ENCODE measurements at places on chromosomes 7 and 10.

GRCh38 chr10:83990126-83990525 is 149.2 kb upstream of the GHITM start:
- no peaks in the 10 kb centered on the region for H3K36me3 ChIP-seq
- DNase-seq = no peak
- no peak overlapping the region for H3K27ac ChIP-seq
- H3K27me3 ChIP-seq = peaks cover 6% of the 10 kb centered on the region
- no peaks in the 10 kb centered on the region for H3K4me1 ChIP-seq

- H3K27me3 ChIP-seq = no peaks in the 10 kb centered on the region
- H3K27ac ChIP-seq = peak overlapping the region; percentile 71
These were observed 52.8 kb downstream of the DLG5 start for GRCh38 chr10:77873536-77874380.

DNA sequence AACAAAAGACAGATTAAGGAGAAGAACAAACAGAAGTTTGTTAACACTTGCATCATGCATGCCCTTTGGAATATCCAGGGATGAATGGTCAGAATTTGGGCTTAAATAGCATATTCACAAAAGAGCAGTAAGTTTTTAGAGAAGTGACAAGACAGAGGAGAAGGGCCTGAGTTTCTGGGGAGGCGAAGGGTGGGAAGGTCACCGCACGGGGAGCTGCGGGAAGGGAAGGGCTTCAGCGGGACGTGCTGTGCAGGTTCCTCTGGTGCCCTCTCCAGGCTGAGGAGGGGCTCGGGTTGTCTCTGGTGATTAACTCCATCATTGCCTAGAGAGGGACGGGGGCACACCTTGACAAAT is 10.4 kb upstream of the ZNF22 start:
- DNase-seq = no peak
- H3K27me3 ChIP-seq = peaks cover 6% of the 10 kb centered on the region
- no peaks in the 10 kb centered on the region for H3K36me3 ChIP-seq
- no peak overlapping the region for H3K27ac ChIP-seq
- peaks cover 8% of the 10 kb centered on the region for H3K4me1 ChIP-seq
- no peak overlapping the region for H3K4me3 ChIP-seq

DNA sequence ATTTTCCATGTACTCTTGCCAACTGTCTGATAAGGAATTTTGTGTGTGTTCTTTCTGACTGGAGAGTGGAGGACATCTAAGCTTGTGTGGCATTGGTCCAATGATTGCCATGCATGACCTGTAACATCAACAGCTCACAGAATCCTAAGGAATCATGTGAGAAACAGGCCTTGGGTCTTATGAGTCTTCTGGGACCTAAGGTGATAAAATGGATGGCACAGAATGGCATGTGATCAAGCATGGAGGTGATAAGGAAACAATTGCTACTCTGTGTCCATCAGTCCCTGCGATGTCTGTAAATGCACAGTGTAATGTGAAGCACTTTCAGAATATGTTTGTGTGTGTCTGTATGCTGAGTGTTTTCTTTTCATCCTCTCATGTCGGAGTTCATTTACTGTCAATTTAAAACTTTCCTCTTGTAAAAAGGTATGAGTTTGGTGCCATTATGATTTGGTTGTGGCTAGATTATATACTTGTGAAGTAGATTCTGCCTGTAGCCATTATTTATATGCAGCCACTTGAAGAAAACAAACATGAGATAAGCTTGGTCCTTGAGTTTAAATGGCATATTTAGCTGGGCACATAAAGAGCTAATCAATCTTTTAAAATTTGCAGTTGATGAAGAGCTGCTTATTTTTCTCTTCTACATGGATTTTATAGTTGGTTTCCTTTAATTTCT is 127.5 kb downstream of the VPS50 start:
- H3K4me1 ChIP-seq = no peaks in the 10 kb centered on the region
- no peak for DNase-seq
- no peak overlapping the region for H3K4me3 ChIP-seq
- H3K27me3 ChIP-seq = no peaks in the 10 kb centered on the region
- H3K36me3 ChIP-seq = no peaks in the 10 kb centered on the region

- no peak for DNase-seq
- H3K36me3 ChIP-seq = no peaks in the 10 kb centered on the region
- no peaks in the 10 kb centered on the region for H3K4me1 ChIP-seq
- no peak overlapping the region for H3K27ac ChIP-seq
- peaks cover 3% of the 10 kb centered on the region for H3K27me3 ChIP-seq
These were observed 35.6 kb downstream of the CDH23 start for GRCh38 chr10:71432101-71432905.

DNA sequence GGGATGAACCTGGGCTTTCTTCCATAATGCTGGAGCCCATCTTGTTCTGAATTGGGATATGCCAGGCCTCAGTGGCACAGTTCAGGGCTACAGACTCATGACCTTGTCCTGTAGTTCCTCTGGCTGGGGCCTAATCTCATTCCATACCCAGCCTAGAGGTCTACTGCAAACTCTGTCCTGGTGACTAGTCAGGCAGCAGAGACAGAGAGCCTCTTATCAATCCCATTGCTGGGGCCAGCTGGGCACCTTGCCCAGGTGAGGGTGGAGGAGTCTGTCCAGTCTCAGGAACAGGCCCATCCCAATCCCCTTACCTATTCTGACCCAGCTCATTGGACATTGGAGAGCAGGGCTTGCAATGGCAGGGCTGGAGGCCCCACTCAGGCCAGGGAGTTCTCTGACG is 28.0 kb upstream of the COMTD1 start:
- H3K4me1 ChIP-seq = no peaks in the 10 kb centered on the region
- no peak overlapping the region for H3K4me3 ChIP-seq
- DNase-seq = no peak
- no peaks in the 10 kb centered on the region for H3K36me3 ChIP-seq
- no peak overlapping the region for H3K27ac ChIP-seq

DNA sequence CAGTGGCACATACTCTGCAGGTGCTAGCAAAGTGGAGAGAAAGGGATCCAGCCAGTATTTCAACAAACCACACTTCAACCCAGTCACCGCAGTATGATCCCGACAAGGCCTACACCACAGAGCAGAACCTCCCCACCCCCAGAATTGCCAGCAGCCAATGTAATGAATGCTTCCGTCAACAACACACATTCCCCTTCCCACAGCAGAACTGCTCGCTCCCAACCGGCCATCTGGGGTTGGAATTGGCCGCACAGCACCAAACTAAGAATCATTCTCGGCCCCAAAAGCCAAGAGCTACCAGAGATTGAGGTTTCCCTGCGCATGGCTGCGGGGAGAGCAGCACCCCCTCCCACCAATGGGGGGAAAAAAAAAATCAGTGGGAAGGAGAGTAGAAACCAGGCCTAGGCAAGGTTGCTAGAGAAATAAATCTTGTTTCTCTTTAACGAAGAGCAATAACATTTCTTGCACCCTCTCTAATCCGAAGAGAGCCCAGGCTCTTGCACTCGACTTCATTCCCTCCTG is 1.1 kb downstream of the WASL start:
- peaks cover 7% of the 10 kb centered on the region for H3K36me3 ChIP-seq
- H3K4me1 ChIP-seq = peaks cover 56% of the 10 kb centered on the region
- H3K27ac ChIP-seq = peak overlapping the region; percentile 94
- peaks cover 5% of the 10 kb centered on the region for H3K27me3 ChIP-seq
- peak; percentile 79 for DNase-seq

DNA sequence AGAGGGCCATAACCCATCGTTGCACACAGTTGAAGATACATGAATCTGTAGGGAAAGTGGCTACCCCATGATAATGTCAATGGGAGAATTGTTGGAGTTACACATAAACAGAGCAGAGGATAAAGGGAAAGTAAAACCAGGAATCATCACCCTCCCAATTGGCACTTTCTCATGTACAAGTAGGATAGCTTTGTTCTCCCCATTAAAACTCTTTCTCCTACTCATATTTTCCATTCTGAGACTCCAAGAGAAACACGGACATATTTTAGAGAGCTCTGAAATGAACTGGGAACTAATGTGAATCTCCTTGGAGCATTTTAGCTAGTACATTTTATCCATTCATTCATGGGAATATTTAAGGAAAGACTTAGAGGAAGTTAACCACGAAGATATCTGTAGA is 17.2 kb upstream of the LRRC17 start:
- no peaks in the 10 kb centered on the region for H3K4me1 ChIP-seq
- no peak overlapping the region for H3K27ac ChIP-seq
- peaks cover 3% of the 10 kb centered on the region for H3K27me3 ChIP-seq
- no peak for DNase-seq
- H3K4me3 ChIP-seq = no peak overlapping the region

- DNase-seq = no peak
- H3K4me1 ChIP-seq = peaks cover 5% of the 10 kb centered on the region
- no peak overlapping the region for H3K27ac ChIP-seq
- no peaks in the 10 kb centered on the region for H3K36me3 ChIP-seq
These were observed 13.2 kb downstream of the CALML5 start for GRCh38 chr10:5485948-5486852.

DNA sequence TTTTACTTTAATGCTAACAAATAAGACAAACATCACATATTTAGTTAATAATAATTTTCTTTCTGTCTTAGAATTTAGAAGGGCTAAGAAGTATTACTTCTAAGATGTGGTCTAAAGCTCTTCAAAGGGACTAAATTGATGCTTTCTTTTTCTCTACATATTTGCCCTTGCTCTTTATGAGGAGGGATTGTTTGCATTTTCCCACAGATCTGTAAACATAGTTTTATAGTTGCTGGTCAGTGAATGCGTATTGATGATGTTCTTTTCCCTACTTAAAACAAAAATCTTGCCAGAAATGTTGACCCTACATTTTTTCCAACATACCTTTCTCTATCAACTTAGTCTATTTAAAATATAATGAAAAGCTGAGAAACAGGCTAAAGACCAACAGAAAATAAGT is 372.4 kb upstream of the LRGUK start:
- DNase-seq = no peak
- H3K27ac ChIP-seq = no peak overlapping the region
- no peaks in the 10 kb centered on the region for H3K4me1 ChIP-seq

- no peak for DNase-seq
- H3K4me3 ChIP-seq = no peak overlapping the region
- H3K27ac ChIP-seq = no peak overlapping the region
- peaks cover 4% of the 10 kb centered on the region for H3K4me1 ChIP-seq
- peaks cover 2% of the 10 kb centered on the region for H3K36me3 ChIP-seq
These were observed 31.0 kb downstream of the CUX1 start for GRCh38 chr7:101848208-101848951.

DNA sequence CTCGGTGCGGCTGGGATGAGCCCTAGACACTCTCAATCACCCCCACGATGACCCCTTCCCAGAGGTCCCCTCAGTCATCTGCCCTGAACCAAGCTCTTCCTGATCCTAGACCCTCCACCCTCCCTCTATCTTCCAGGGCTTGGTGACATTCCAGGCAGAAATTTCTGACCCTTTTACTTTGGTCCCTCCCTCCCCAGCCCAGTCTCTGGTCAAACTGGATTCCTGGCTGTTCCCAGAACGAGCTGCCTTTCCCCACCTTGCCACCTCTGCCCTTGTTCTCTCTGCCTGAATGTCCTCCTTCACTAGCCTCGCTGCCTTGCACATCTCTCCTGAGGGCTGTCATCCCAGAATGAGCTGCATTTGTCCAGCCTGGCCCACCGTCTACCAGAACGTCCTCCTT is 1.3 kb upstream of the CLDN4 start:
- H3K4me1 ChIP-seq = peaks cover 13% of the 10 kb centered on the region
- H3K27me3 ChIP-seq = peaks cover 15% of the 10 kb centered on the region
- no peak overlapping the region for H3K27ac ChIP-seq
- no peak for DNase-seq
- no peaks in the 10 kb centered on the region for H3K36me3 ChIP-seq
- no peak overlapping the region for H3K4me3 ChIP-seq

DNA sequence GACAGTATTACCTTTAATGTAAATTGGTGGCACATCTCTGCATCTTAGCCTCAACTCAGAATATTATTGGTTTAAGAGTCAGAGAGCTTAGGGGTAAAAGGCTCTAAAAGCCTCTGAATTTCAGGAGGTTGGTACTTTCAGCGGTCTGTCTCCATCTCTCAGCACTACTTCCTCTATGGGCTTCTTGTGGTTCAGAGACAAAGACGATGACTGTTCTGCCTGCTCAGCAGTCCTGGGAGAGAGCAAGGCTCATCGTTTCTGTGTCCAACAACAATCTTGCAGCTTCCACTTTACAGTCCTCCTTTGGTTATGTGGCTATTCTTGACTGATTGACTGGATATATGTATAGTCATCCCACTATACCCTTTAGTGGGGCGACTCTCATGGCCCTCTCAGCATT is 394.7 kb downstream of the AUTS2 start:
- H3K36me3 ChIP-seq = no peaks in the 10 kb centered on the region
- DNase-seq = no peak
- no peak overlapping the region for H3K27ac ChIP-seq
- no peak overlapping the region for H3K4me3 ChIP-seq
- no peaks in the 10 kb centered on the region for H3K27me3 ChIP-seq

DNA sequence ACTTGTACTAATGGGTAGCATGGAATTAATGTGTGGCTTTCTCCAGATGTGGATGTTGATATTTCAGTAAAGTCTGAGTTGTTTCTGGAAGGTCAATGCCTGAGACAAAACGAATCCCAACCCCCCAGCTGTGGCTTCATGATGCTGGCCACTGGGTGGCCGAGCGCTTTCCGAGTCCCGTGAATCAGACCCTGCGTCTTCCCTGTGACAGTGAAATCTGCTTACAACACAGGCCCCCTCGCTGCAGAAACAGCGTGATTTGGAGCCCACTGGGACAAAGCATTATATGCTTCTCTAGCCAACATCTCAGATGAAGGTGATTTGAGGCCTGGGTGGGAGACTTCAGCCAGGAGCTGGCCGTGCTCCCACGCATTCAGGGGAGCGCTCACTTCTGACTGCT is 124.7 kb downstream of the WDR37 start:
- H3K27ac ChIP-seq = no peak overlapping the region
- DNase-seq = no peak
- H3K4me1 ChIP-seq = no peaks in the 10 kb centered on the region
- no peak overlapping the region for H3K4me3 ChIP-seq
- no peaks in the 10 kb centered on the region for H3K27me3 ChIP-seq
- H3K36me3 ChIP-seq = no peaks in the 10 kb centered on the region

GRCh38 chr10:126509182-126509581 is 120.9 kb upstream of the ADAM12 start:
- H3K27ac ChIP-seq = no peak overlapping the region
- DNase-seq = no peak
- no peaks in the 10 kb centered on the region for H3K27me3 ChIP-seq
- no peak overlapping the region for H3K4me3 ChIP-seq
- H3K4me1 ChIP-seq = no peaks in the 10 kb centered on the region
